ENCODE measurements at places on chromosomes 2 and 18.

DNA sequence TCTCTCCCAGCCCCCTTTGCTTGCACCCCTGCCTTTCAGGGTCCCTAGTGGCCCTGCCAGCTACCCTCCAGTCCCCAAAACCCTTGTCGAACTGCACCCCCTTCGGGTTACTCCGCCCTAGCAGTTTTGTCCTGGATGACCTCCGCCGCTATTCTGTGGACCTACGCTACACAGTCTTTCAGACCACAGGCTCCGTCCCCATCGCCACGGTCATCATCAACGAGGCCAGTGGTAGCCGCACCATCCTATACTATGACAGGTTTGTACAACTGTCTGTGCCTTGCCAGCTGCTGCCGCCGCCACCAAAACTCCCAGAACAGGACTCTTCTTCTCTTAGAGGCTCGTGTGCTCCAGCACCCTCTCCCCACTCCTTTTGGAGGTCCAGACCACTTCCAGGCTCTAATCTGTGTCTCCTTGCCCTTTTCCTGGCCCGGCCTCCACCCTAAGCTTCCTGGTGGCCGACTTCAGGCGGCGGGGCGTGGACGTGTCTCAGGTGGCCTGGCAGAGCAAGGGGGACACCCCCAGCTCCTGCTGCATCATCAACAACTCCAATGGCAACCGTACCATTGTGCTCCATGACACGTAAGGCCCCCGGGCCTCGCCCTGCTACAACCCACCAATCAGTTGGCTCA is 7.9 kb downstream of the KHK start:
- no peak for DNase-seq

- no peak for DNase-seq
Measured at GRCh38 chr18:79804130-79804787, 6.5 kb downstream of the KCNG2 start.

GRCh38 chr2:73284296-73285158 is at the start of gene FBXO41:
FBXO41 (minus strand) TSS chr2:73284478; CDS start chr2:73269630, 14,848 bp downstream.
- DNase-seq: peak; percentile 67

DNA sequence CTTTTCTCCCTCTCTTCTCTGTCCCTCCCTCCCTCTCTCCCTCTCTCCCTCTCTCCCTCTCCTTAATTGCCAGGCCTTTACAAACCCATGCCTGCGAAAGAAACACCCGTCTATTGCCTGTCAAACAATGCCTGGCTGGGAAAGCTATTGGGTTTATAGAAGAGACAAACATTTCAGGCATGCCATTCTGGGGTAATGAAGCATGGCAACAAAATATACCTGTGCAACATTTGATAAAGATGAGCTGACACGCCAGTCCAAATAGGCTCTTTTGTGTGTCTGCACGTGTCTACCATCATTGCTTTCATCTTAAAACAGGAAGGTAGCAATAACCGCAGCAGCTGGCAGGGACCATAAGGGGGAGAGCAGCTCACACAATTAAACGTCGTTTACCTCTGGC is 282.1 kb downstream of the ZNF516 start:
- DNase-seq: no peak

DNA sequence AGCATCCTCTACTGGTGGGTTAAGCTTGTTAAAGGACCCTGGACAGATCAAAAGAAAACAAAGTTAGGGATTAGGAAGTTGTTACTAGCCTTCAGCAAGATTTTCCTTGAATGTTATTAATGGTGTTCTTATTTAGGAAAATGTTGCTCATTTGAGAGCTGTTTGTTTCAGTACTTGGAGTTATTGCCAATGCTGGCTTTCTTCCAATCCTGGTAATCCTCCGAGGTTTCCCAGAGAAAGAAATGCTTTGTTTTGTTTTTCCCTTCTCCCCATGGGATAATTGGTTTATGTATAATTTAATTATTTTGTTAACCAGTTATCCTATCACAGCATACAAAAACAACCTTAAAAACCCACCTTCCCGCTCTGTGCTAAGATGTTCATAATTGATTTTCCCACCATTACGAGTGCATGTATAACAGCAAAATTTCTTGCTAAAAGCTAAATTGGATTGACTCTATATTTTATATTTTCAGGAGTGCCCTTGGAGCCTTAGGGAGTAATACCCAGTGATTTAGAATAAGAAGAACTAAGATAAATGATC is 79.8 kb downstream of the MGAT5 start:
- no peak for DNase-seq

DNA sequence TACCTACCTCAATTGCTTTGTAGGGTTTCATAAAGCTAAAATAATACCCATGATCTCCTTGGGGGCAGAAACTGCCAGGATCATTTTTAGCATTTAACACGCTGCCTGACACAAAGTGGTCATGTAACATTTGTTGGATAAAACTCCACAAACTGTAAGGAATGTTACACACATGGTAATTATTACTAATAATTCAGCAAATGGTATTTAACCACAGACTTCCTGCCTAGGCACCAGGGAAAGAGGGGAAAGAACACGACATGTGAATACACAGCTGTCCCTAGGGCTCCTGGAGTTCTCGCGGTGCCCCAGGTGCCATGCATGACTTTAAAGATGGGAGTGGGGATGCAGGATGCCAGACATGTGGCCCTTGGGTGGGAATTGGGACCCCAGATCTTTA is 43.5 kb downstream of the ASAP2 start:
- no peak for DNase-seq

DNA sequence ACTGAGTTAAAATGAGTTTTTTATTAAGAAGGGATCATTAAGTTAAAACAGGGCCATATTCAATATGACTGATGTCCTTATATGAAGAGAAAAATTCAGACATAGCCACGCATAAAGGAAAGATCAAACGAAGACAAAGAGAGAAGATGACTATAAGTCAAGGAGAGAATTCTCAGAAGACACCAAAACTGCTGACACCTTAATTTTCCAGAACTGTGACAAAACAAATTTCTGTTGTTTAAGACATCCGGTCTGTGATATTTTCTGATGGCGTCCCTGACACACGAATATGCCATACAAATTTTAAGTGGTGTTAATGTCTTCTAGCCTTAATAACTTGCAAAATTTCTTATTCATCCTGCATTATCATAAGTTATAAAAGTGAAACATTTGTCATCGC is 1325.2 kb upstream of the DDX18 start:
- no peak for DNase-seq

DNA sequence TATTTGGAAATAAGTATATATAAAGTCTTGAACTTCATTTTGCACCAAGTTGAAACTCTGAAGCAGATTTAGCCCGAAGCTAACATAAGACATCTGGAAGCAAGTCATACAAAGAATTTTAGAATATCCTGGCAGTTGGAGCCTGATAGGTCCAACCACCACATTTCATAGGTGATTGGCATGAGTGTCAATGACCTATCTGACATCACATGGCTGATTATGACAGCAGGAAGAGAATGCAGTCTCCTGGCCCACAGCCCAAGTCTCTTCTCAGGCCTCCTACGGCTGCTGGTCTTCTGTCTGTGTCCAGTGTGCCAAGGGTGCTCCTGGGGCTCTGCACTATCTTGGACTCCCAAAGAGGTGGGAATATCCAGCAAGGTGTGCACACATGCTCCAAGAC is 325.7 kb upstream of the ACVR2A start:
- DNase-seq: no peak

- DNase-seq: no peak
Measured at GRCh38 chr2:72090271-72090720, 57.4 kb downstream of the CYP26B1 start.

GRCh38 chr2:166341426-166341825 is 34.3 kb downstream of the SCN9A start:
- DNase-seq: no peak

- no peak for DNase-seq
Measured at GRCh38 chr18:77343846-77344510, 94.3 kb downstream of the GALR1 start.

GRCh38 chr18:61282926-61283325 is 50.3 kb upstream of the CDH20 start:
- DNase-seq: no peak

DNA sequence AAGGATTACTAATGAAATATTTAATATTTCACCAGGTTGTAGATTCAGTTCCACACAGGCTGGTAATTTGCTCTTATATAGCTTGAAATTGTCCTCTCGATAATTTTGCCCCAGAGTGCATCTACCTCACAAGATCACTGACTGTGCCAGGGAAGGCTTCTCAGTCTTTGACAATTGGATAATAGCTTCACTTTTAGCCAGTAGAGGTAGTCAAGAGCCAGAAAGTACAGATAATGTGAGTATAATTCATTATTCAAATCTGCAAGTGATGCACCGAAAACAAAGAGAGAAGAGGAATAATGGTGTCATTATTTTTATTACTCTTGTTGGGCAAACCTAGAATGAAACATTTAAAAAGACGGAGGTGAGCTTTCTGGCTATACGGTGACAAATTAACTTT is 292.8 kb downstream of the EN1 start:
- no peak for DNase-seq

GRCh38 chr2:149488706-149489440 is 98.7 kb downstream of the MMADHC start:
- DNase-seq: peak; percentile 25

- DNase-seq: peak; percentile 53
Measured at GRCh38 chr2:241507430-241508239, 749 bp downstream of the STK25 start.

DNA sequence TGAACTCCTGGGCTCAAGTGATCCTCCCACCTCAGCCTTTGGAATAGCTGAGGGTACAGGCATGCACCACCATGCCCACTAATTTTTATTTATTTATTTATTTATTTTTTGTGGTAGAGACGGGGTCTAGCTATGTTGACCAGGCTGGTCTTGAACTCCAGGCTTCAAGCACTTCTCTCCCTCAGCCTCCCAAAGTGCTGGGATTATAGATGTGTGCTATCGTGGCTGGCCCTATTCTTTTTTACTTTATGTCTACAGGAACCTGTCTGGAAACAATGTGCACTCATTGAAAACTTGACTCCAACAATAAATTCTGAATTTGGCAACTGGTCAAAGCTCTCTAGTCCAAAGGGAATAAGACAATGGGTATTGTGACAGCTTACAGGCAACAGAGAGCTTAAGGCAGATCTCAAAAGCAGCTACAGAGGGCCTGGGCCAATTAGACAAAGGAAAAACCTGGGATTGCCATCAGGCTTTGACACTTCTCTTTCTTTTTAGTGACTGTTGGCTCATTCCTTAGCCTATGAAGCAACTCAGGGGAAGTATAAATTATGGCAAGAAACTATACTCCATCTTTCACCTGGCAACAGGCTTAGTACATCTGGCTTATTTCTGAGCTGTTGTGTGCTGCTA is 55.1 kb upstream of the RAPGEF4 start:
- no peak for DNase-seq

DNA sequence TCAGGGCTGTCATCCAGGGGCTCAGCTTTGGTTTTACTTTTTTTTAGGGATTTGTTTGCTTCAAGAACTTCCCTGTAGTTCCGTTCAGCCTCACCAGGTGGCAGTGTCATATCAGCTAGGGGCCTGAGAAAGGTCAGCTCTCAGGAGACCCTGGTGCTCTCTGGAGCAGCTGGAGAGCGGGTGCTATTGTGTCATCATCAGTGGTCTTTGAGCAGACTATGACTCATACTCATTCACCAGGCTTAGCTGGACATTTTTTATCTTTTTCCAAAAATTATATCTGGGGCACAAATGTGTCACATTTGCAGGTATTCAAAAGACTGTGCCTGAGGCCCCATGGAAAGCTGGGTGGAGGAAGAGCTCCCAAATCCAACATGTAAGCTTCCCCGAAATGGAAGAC is 24.4 kb downstream of the ZNF892 start:
- peak; percentile 82 for DNase-seq

DNA sequence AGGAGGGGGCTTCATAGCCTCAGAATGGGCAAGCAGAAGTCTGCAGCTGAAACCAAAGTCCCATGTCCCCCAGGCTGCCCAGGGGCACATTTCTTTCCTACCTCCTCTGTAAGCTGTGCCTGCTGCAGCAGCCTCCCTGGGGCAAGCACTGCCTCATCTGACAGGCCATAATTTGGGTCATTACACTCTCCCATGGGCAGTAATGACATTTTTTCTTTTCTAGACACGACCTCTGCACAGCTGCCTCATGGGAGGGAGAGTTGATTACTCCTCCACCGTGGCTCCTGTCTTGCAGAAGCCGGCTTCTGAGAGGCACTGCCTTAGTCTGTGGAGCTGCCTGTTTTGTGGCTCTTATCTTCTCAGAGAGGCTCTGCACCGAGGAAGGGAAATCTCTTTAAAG is 268.9 kb downstream of the TDRD15 start:
- DNase-seq: no peak

GRCh38 chr2:6754419-6754818 is 111.3 kb downstream of the CMPK2 start:
- DNase-seq: no peak

- peak; percentile 26 for DNase-seq
Measured at GRCh38 chr2:241443486-241444223, 64.7 kb downstream of the STK25 start.

DNA sequence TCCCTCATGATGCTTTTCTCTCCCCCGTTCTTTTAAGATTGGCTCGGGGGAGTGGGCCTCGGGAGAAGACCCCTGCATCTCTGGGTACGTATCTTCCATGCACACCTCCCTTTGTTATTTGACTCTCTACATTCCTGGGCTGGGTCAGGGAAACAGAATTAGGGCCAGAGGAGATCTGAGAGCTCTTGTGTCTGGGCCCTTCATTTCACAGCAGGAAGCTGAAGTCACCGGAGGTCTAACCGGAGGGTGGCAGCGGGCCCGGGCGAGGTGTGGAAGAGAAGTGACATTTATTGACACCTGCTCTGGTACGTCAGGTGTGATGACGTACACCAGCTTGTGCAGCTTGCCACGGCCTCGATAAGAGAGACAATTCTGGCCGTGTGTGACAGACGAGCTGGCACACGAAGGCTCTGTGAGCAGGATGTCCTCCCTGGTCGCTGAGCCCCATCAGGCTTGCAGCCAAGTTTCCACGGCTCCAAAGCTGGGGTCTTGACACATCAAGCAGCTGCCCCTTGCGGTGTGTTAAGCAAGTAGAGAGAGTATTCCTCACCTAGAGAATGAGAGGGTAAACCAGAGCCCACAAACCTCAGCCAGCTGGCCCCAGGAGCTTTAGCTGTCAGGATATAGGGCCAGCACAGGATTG is 30.4 kb downstream of the TOGARAM2 start:
- DNase-seq: no peak

GRCh38 chr2:179861027-179861415 is 391 bp downstream of the ZNF385B start:
- DNase-seq: no peak

GRCh38 chr2:163774862-163775261 is 39.1 kb upstream of the FIGN start:
- DNase-seq: no peak

Data from HT-29 (cell line).